ENCODE measurements at places on chromosomes 3 and 15.

DNA sequence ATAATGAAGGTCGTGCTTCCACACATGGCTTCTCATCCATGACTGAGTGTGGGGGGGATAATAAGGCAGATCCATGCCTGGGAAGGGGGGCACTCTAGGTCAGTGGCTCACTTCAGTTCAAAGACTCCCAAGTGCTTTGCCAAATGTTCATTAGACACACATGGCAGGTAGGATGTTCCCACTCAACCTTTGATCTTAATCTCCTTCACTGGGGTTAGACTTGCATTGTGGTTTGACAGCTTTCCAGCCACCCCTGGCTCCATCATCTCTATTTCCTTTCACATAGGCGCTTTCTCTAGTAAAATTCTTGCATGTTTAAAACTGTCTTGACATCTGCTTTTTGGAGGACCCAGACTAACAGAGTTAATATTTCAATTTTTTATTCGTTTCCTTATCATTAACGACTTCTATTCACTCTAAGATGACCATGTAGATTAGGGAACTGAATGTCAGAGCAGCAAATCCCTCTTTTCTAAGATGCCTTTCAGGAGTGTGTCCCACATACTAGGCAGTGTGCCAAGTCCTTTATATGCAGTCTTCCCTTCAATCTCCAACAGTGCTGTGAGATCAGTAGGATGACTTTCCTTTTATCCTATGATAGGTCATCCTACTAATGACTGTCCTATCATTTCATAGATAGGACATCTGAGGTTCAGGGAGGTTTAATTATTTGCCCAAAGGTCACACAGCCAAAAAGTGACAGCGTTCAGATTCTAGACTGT, 57.9 kb downstream of the BTD start:
- DNase-seq = no peak

- no peak for DNase-seq
These were observed 173.6 kb downstream of the PTPRG start for GRCh38 chr3:61734749-61735686.

GRCh38 chr15:60572541-60573421, 93.8 kb upstream of the ICE2 start:
- no peak for DNase-seq

DNA sequence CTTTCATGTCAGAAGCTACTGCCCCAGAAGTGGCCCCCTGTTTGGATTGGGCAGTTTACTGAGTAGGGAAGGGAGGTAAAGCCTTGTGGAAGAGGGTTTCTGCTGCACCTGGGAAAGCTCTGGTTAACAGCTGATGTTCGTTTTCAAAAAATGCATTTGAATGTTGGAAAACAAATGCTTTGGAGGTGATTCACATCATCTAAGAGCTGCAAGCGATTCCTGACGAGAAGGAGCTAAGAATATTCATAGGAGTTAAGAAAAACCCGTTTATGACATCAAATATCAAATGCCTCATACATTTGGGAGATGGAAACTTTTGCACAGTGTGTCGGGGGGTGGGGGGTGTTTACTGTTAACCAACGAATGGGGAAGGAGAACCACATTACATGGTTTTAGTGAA, 183.8 kb upstream of the NR2F2 start:
- DNase-seq = no peak

- DNase-seq = peak; percentile 16
These were observed 525.8 kb upstream of the PROK2 start for GRCh38 chr3:72310419-72311380.

GRCh38 chr3:120404876-120405275, 45.9 kb downstream of the FSTL1 start:
- no peak for DNase-seq

DNA sequence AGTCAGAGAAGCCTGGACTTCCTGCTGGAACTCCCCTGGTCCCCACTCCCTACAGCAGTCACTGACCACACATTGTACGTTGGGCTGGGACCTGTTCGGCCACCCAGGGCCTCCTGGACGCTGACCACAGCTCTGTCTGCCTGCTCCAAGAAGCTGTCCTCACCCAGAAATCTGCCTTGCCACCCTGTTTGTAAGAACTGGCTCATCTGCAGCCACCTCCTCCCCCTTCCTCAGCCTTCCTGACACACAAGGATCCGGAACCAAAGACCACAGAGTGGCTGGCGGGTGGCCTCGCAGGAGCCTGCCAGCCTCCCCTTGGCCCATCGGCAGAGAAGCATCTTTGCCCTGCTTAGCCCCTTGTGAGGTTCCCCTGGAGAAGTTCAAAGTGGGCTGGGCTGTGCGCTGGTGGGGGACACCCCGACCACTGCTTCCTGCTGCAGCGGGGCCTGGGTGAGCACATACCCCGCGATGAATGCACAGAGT, 91.9 kb downstream of the PCSK6 start:
- DNase-seq = no peak

GRCh38 chr3:66479532-66479947, 21.3 kb downstream of the LRIG1 start:
- DNase-seq = no peak

GRCh38 chr3:81643721-81644120, 117.7 kb downstream of the GBE1 start:
- DNase-seq = peak; percentile 9

DNA sequence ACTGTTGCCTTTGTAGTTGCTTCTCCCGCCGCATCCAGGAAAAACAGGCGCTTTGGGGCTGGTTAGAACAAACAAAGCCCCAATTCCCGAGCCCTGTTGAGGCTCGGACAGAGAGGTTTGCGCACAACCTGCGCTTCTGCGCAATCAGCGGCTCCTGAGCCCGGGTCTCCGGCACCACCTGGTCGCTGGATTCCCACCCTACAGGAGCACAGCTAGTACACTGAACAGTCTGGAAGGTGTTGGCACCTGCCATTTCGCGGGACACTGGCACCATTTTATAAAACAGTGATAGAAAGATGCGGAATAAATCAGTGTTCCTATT, 13.8 kb downstream of the ZIC4 start:
- DNase-seq = no peak

GRCh38 chr3:185822221-185823000, 2.4 kb downstream of the IGF2BP2 start:
- peak; percentile 57 for DNase-seq

GRCh38 chr3:196517919-196518318, 2.8 kb upstream of the SMCO1 start:
- DNase-seq = no peak

Data from HepG2 (cell line).